Smooth muscle cell of bladder (primary cell): ENCODE measurements at places on chromosomes 7 and 10. TPM values are rescaled to one million over a fixed set of nuclear protein-coding genes. Genes with fewer than 3 reads are reported as not detected.

The BZW2 gene
- total RNA-seq = 41.2 and 49.2 TPM in 2 replicates

The ACBD7 gene
- total RNA-seq = 0.43 and 0.55 TPM in 2 replicates

The IGFBP1 gene
- 0.14 TPM in 1 of 2 replicates, not detected in the other for total RNA-seq

The ANK3 gene
- 3.3 and 5.4 TPM in 2 replicates for total RNA-seq

The ZP3 gene
- total RNA-seq = 2.1 and 3.5 TPM in 2 replicates

The PRTFDC1 gene
- total RNA-seq = 19.4 and 23.3 TPM in 2 replicates

The FGFR2 gene
- 0.09 and 0.71 TPM in 2 replicates for total RNA-seq

The LIPN gene
- total RNA-seq = not detected in 2 replicates

The FAM241B gene
- total RNA-seq = 0.46 TPM in 1 of 2 replicates, not detected in the other

The ALOX5 gene
- not detected in 2 replicates for total RNA-seq

The TMEM213 gene
- not detected in 2 replicates for total RNA-seq

The HPS1 gene
- 24.7 and 32.4 TPM in 2 replicates for total RNA-seq

The NANOS1 gene
- total RNA-seq = 0.14 and 0.18 TPM in 2 replicates

The DYDC1 gene
- not detected in 2 replicates for total RNA-seq

The PILRA gene
- total RNA-seq = 0.18 and 0.28 TPM in 2 replicates
